AG04450 (cell line): ENCODE measurements at places on chromosomes 4 and X.
A peak's percentile ranks its signal among the peaks of the same experiment; 100 is the strongest.

GRCh38 chr4:151692443-151692782 lies 68.4 kb downstream of the GATB start:
- DNase-seq: no peak

- DNase-seq: no peak
Observed at GRCh38 chrX:135505351-135505750, 15.1 kb upstream of the INTS6L start.

GRCh38 chr4:159946983-159947615 lies 844.2 kb downstream of the RAPGEF2 start:
- no peak for DNase-seq

DNA sequence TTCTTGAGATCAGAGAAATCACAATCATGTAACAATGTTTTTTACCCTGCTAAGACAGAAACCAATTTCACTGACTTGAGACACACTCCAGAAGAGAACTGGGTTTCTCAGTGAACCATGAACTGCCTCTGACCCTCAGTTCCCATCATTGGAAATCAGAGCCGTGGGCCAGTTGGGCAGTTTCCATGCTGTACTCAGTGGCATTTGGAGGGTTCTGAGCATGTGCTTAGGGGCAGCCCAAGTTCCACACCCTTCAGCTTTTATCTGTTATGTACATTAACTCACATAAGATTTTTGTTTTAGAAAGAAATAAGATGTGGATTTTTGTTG lies 77.9 kb downstream of the BTC start:
- DNase-seq: no peak

GRCh38 chr4:153555730-153556434 lies 89.7 kb downstream of the TMEM131L start:
- DNase-seq: peak; percentile 72

DNA sequence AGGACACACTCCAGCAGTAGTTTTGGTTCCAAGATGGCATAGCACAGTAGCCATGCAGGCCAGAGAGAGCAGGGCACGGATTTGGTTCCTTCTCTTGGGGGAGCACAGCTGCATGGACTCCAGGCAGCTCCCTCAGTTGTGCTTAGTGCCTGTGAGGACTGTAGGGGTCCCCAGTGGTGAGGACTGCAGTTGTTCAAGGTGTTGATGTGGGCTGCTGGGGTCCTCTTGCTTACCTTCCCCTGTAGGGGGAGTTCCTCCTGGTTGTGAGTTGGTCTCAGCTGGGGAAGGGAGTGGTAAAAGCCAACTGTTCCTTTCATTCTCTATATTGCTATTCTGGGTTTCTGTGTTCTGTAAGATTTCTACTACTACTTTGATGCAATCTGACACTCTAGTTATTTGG lies 606.5 kb downstream of the MAGEB5 start:
- no peak for DNase-seq

DNA sequence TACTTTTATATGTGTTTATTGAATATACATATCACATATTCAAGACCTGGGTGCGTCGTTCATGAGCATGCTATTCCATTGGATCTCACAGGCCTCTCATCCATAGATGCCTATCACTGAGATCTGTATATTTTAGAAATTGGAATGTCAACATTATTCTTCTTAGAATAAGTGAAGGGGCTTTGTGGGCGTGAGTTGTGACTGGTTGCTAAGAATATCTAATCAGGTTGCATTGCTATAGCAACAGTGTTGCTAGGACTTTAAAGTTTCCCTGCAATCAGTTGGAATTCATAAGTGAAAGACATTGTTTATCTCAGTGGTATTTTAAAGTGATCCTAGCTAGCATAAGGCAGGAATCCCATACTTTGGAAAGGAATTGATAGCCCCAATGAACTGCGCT lies 36.7 kb upstream of the ANK2 start:
- DNase-seq: no peak

DNA sequence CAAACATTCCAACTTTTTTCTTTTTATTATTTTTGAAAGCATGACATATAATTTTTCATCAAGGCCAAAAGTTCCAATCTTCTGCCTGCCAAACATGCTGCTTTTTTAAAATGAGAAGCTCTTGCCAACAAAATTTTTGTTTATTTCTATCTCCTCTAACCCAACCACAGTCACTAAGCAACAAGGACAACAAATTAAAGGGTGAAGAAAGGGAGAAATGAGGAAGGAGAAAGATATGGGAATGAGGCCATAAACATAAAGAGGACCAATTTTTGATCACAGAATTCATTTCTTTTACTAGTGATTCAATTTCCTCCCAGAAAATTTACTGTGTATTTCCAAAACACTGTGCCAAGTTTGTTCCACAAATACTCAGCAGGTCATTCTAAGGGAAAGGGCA lies 537.0 kb upstream of the DIAPH2 start:
- no peak for DNase-seq

DNA sequence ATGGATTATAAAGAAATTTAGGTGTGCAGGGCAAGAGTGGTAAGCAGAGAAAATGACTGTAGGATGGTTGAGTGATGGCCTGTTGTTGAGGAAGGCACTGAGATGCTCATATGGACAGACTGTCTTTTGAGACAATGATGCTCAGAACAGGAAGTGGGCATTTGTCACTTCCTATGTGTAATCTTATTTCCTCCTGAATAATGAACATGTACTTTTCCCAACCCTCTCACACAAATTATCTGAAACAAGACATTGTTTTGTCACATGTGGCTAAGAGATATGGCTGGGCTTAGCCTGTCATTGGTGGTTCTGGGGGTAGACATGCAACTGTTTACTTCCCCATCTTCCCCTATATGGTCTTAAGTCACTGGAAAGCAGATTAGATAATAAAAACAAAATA lies 240.5 kb downstream of the CFAP47 start:
- no peak for DNase-seq

DNA sequence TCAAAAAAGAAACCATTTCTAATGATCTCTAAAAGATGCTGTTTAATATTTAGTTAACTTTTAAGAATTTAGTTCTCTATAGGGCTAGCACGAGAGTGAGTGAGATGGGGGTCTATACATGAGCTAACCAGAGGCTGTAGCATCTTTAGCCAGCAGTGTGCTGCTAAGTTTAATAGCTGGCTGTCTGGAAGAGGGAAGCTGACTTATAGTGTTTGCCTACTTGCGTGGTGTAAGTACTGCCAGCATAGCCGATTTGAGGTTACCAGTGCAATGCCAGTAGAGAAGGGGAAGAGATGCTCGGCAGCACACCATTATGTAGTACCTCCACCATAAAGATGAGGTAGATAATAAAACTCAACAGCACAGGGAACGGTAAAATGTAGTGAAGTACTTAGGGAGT lies 47.1 kb upstream of the TMEM131L start:
- no peak for DNase-seq

DNA sequence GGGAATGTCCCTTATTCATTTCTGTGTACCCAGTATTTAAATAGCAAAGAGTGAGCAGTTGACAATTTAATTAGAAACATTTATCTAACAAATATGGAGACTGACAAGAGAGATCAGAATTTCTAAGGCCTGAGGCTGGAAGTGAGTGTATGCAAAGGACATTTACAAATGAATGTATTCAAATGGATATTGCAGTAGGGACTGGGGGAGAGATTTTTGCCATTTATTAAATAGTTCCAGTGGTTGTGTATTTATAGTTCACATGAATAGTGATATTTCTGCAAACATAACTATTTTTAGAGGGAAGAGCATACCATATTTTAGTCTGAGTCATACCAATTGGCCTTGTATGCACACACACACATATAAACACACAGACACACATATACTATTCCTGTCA lies 592.4 kb downstream of the GLUD2 start:
- DNase-seq: no peak

DNA sequence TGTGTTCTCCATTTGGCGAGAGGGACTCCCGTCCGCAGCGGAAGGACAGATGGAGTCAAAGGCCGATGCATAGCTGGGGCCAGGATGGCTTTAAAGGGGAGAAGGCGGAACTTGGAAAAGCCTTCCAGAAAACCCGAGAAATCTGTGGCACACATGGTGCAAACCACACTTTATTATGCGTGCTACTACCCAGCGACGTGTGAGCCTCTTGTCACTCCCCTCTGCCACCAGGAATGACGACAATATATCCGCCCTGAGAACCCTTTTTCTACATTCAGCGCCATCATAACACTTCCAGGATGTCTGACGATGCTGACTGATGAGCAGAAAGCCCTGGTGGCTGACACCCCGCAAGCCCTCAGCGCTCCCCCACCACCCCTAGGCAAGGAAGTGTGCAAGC lies 689 bp upstream of the DCHS2 start:
- DNase-seq: no peak

GRCh38 chr4:138188406-138189084 lies 53.6 kb downstream of the SLC7A11 start:
- DNase-seq: no peak

DNA sequence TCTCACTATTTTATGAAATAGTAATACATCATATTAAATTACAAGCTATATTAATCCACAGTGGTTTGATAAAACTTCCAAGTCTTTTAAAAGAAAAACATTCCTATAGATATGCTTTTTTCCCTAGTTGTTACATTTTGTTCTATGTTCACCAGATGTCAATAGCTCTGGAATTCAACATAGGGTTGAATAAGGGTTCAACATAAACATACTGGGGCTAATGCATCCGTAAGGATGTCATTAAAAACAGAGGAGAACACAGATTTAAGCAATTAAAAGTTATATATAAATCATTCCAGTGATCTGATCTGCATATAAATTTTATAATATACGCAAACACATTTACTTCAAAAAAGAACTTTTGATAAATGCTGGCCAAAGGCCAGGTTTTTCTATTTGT lies 32.5 kb downstream of the SULT1B1 start:
- no peak for DNase-seq

GRCh38 chrX:39022106-39022505 lies 220.8 kb downstream of the MID1IP1 start:
- no peak for DNase-seq

- DNase-seq: no peak
Observed at GRCh38 chrX:149205937-149206336, 299.2 kb downstream of the IDS start.

GRCh38 chrX:149032449-149032848 lies 472.7 kb downstream of the IDS start:
- no peak for DNase-seq

DNA sequence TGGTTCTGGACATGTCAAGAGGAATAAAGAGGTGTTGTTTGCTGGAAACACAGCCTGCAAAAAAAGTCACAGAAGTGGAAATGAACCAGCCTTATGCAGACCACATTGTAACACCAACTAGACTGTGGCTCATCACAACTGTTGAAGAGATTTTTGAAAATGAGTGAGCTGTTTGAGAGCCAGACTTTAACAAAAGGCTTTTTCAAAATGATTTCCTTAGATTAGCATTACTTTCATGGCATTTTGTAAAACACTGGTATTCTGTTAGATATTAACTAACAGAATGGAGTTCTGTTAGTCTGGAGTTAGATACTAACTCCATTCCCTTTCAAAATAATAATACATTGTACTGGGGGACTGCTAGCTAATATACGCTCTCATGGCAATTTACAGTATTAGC lies 60.6 kb upstream of the GABRA2 start:
- DNase-seq: no peak

DNA sequence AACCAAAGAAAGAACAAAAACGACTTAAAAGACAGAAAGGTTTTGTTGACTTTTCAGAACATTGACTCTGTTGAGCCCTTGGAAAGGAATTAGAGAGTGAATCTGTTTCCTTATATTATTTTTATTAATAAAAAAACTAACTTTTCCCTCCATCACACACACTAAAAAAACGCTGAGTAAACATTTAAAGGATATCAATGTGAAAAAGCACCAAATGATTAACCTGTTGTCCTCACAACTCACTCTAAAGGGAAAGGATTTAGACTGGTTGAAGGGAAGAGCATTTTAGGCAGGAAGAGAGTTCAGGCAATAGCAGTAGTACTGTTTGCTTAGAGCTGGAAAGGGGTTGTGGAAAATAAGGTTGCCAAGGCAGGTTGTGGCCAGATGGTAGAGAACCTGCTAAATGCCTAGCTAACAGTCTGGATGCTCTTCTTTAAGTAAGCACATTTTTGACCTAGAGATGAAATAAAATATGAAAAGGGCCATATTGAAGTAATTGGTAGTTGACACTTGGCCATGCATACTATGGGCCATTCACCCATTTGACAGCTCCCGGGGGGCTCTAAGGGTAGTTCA lies 98.0 kb upstream of the NDP start:
- DNase-seq: no peak

- no peak for DNase-seq
Observed at GRCh38 chrX:105533951-105534350, 288.4 kb upstream of the NRK start.

DNA sequence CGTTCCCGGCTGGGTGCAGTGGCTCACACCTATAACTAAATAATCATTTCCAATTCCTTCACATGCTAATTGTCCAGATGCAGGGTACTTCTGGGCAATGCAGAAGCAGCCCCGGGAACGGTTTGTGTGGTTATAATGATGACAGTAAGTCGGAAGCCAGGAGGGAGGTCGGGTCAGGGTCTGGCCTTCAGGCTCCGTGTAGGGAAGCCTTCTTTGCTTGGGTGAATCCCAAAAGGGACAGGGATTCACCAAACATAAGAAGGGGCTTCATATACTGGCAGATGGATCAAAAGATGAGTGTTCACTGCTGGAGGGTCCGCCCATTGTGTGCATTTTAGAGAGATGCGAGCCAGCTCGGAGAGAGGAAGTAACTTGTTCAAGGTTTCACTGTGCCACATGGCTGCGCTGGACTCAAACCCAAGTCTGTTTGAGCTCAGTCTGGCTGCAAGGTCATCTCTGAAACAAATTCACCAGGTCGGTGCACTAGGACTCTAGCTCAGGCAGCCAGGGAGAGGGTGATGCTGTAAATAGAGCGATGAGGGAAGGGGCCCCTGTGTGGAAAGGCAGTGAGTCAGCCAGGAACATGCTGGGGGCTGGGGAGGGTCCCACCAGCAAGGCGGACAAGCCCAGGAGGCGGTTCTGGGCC lies 4.8 kb upstream of the KIAA0232 start:
- no peak for DNase-seq

GRCh38 chr4:12116009-12116552 lies 687.4 kb upstream of the HS3ST1 start:
- DNase-seq: no peak

- no peak for DNase-seq
Observed at GRCh38 chrX:133267621-133268020, 49.5 kb upstream of the TFDP3 start.

DNA sequence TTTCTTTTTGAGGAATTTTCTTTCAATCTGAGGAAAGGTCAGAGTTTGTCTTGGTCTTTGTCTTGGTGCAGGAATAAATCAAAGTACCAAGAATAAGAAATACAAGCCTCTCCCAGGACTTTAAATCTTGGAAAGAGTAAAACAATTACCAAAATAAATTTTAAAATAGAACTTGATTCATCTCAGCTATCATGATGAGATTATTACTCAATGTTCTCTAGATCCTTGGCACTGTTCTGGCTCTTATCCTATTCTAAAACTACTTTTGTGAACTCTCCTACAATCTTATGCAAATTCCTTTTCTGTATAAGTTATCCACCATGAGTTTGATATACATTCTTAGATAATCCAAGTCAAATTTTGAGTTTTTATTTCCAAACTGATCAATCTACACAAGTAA lies 464.3 kb downstream of the PPARGC1A start:
- no peak for DNase-seq

- no peak for DNase-seq
Observed at GRCh38 chr4:14902342-14902741, 99.9 kb upstream of the CPEB2 start.

- DNase-seq: no peak
Observed at GRCh38 chr4:80592950-80593349, 257.4 kb downstream of the CFAP299 start.
